ENCODE measurements at places on chromosomes 5 and 9.

GRCh38 chr5:165003283-165003682 lies 1497.9 kb downstream of the MAT2B start:
- no peak for DNase-seq

- no peak for DNase-seq
These were observed 188.7 kb downstream of the HSPA4 start for GRCh38 chr5:133240425-133241091.

DNA sequence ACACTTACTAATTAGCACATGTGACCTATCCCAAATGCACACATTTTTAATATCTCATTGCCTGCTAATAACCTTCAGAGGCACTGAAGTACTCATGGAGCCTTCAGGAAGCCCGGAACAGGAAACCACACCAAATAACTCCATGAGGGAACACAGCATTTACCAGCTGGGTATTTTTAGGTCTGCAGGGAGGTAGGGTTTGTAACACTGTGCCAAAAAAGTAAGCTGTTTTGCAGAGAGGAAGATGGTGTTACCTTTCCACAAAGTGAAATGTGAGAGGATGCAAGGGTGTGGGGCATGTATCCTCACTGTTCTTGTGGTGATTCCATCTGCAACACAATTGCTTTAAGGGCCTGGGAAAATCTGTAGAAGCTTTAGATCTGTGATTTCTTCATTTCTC lies 64.4 kb downstream of the NUDT12 start:
- no peak for DNase-seq

DNA sequence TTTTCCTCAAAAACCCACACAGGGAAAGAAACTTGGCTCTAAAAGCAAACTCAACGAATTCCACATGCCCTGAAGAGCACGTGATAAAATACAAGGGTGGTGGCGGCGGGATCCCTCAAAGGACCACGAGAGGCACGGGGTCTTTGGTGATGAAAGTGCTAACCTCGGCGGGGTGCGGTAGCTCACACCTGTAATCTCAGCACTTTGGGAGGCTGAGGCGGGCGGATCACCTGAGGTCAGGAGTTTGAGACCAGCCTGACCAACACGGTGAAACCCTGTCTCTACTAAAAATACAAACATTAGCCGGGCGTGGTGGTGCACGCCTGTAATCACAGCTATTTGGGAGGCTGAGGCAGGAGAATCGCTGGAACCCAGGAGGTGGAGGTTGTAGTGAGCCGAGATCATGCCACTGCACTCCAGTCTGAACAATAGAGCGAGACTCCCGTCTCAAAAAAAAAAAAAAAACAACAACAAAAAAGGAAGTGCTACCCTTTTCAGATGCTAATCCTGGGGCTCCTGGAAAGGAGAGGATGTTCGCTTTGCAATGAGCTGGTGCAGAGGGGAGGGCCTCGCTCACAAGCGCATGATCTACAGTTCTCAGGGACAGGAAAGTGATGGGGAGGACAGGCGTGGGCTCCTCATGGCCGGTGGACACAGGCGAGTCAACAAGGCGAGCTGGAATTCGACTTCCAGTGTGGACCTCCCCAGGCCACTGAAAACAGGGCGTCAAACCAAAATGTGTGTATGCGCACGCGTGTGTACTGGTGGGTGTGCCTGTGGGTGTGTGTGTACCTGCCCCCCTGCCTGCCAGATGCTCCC lies 54.1 kb downstream of the USP20 start:
- no peak for DNase-seq

- DNase-seq, result no peak
These were observed 34.4 kb upstream of the MRPS30 start for GRCh38 chr5:44774279-44774880.

GRCh38 chr5:17024686-17025180 lies 88.6 kb upstream of the MYO10 start:
- DNase-seq, result no peak

- DNase-seq, result no peak
These were observed 170.4 kb downstream of the SYK start for GRCh38 chr9:90972057-90972456.

- no peak for DNase-seq
These were observed 157.5 kb downstream of the MACROH2A1 start for GRCh38 chr5:135241536-135241935.
